ENCODE measurements at places on chromosomes 5 and 9.
A peak's percentile ranks its signal among the peaks of the same experiment; 100 is the strongest.

DNA sequence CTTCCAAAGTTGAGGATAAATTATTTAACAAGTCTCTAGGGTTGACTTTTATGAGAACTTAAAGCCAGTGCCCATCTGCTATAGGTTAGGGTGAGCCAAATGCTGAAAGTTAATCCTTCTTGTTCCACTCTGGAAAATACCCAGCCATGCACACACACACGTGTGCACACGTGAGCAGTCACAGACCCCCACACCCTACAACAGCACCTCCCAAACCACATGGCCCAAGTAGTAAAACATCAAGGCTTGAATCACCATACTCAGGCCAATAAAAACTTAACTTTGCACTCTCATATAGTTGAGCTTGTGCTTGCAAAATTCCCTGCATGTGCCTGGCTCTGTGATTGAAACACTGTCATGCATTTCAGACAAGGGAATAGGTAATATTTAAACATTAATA is 467.6 kb downstream of the ARHGEF28 start:
- no peak for DNase-seq

GRCh38 chr9:73038613-73039012 is 85.8 kb upstream of the ALDH1A1 start:
- DNase-seq, result no peak

- no peak for DNase-seq
Observed at GRCh38 chr5:172048539-172049101, 42.2 kb upstream of the FBXW11 start.

DNA sequence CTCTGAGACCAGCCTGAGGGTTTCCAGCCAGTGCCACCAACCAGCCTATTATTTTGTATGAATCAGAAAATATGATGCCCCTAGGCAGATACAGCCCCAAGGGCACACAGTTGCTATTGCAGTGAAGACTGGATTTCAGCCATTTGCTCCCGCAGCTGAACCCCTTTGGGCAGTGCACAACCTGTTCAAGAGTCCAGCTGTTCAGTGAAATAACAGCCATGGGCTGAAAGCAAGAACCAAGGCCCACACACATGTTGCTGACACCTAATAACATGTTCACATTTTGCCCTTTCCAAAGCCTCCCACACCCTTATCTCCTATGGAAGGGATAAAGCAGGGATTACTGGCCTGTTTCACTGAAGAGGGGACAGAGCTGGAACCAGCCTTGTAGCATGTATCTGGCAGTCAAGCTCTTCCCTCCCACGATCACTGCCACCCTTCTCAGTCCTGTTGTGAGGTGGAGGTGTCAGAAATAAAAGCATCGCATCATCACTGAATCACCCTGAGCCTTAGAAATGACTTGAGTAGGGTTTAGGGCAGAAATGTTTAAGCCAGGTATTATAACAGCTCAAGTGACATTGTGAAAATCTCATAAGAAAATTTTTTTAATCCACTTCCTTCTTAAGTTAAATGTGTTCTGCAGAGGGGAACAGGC is 137.1 kb upstream of the FSTL4 start:
- DNase-seq, result peak; percentile 9

DNA sequence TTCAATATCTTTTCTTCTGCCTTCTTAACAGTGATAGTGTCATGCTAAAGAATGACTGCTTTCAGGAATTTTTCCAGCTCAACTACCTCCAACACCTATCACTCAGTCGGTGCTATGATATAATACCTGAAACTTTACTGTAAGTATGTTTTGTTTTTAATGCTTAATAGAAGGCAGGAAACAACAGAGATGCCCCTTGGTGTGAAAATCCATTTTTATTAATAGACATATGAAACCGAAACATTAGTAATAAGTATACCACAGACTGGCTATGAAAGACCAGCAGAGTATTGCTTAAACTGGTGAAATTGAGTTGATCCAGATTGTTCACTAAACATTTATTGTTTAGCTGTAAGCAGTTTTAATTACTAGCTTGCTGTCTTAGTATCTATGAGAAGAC is 25.2 kb downstream of the SKP2 start:
- no peak for DNase-seq
